Epithelial cell of esophagus (primary cell): ENCODE measurements at places on chromosomes 2 and 18.
A peak's percentile ranks its signal among the peaks of the same experiment; 100 is the strongest.

- DNase-seq, result no peak
These were observed 427.0 kb upstream of the TNP1 start for GRCh38 chr2:217286833-217287232.

- no peak for DNase-seq
These were observed 1.6 kb upstream of the KCNJ3 start for GRCh38 chr2:154696810-154697417.

GRCh38 chr2:41933585-41934320 lies 114.1 kb upstream of the PKDCC start:
- peak; percentile 58 for DNase-seq

DNA sequence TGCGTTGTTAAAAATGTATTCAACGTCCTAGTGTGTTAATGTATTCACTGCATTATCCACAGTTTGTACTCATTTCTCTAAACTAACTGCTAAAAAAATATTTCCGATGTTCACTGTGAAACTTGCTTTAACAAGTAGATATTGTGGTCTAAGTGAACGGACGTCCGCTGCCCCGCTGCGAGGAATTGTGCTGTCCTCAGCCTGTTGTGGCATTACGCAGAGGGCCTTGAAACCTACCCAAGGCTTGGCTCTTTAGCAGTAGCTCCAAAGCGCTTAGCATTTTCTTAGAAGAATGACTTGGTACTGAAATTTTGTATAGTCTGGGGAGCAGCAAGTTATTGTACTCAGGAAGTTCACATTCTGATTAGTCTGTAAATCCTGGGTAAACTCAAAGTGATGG lies 136.5 kb upstream of the SP5 start:
- DNase-seq, result no peak

DNA sequence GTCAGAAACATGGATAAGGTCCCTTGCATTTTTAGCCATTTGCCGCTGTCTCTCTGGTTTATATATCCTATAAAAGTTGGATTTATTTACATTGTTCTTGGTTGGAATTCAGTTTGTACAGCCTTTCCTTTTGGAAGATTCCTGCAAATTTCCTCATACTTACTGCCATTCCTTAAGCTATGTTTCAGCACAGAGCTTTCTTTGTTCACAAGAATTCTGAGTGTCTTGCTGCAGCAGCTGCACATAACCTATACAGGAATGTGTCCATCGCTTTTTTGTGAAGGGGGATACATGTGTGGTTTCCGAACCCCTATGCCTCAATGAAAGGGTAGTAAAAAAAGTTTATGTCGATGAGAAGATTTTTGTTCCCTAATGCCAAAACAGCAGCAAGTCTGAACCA lies 48.3 kb upstream of the CCDC68 start:
- DNase-seq, result no peak

- peak; percentile 73 for DNase-seq
These were observed 62.3 kb downstream of the SOWAHC start for GRCh38 chr2:109676346-109676902.

DNA sequence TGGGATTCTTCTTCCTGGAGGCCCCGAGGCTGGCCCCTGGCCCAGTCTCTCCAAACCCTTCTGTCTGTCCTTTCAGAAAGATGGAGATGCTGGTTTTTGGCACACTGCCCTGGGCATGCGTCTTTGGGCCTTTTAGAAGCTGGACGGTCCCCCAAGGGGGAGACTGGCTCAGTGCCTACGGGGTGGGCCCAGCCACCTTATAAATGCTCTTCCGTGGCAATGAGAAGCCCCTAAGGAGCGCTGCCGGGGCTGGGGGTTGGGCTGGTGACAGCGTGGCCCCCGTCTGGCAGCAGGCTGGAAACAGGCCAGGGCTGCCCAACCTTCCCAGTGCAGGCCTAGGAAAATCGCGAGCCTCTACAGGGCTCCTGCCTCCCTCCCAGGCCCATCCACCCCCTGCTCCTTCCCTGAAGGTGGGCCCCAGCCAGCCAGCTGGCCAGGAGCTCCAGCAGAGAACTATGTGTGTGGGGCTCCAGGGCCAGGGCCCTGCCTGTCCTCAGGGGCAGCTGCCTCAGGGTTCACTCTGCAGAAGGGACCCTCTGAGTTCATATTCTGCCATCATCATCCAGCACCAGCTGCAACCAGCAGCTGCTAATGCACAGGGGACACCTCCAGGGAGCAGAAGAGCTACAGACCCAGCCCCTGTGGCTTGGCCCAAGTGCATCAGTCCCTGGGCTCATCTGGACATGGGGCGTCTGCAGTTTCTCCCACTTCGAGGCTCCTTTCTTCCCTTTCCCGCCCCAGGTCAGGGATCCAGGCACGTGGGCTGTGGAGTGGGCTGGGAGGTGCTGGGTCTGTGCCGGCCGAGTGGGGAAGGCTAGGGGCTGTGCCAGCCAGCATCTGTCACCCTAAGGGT lies 107.6 kb upstream of the OTOS start:
- DNase-seq, result no peak

GRCh38 chr18:76345901-76346300 lies 149.1 kb downstream of the ZNF516 start:
- DNase-seq, result no peak

DNA sequence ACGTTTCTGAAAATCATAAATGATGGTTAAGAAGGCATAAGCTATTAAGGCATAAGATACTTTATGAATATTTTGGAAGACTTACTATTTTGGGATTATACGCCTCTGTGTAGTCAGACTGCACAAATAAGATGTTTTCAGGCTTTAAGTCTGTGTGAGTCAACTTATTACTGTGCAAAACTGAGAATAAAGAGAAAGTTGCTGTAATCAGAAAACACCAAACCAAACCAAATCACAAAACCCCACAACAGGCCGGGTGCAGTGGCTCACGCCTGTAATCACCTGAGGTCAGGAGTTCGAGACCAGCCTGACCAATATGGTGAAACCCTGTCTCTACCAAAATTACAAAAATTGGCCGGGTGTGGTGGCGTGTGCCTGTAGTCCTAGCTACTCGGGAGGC lies 7.7 kb downstream of the CLK1 start:
- no peak for DNase-seq

GRCh38 chr18:78813936-78814710 lies 165.5 kb upstream of the SALL3 start:
- no peak for DNase-seq

DNA sequence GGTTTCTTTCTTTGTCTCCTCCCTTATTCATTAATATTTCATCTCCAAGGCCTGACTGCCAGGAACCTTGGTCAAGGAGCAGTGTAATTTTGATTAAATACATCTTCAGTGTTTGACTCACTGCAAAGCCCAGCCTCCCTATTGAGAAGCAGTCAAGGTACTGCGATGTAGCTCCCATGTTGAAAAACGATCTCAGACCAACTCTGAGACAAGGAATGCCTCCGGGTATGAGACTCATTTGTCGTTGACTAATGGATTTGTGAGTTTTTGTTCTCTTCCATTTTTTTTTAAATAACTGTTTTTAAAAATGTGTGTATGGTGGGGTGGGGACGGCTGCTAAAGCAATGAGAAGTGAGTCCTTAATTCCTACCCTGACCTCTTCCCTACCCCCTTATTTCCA lies 361.6 kb downstream of the SOX11 start:
- no peak for DNase-seq

GRCh38 chr2:216139884-216140283 lies 30.7 kb downstream of the XRCC5 start:
- DNase-seq, result peak; percentile 35

GRCh38 chr2:64322433-64322832 lies 131.5 kb upstream of the LGALSL start:
- no peak for DNase-seq

DNA sequence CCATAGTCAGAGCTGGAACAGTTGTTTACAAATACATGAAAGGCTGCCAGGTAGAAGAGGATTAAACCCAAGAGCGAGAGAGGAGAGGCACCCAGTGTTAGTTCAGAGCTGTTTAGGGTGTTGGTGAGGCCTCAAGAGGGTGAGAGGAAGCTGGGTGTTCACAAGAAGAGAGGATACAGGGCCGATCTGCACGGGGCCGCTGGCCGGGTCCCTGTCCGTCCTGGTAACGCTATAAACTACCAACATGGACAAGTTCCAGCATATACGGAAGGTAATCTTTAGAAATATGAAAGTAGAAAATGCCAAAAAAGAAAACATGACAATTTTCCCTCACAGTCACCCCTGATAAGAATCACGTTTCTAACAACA lies 109.7 kb downstream of the TMEM18 start:
- DNase-seq, result no peak

DNA sequence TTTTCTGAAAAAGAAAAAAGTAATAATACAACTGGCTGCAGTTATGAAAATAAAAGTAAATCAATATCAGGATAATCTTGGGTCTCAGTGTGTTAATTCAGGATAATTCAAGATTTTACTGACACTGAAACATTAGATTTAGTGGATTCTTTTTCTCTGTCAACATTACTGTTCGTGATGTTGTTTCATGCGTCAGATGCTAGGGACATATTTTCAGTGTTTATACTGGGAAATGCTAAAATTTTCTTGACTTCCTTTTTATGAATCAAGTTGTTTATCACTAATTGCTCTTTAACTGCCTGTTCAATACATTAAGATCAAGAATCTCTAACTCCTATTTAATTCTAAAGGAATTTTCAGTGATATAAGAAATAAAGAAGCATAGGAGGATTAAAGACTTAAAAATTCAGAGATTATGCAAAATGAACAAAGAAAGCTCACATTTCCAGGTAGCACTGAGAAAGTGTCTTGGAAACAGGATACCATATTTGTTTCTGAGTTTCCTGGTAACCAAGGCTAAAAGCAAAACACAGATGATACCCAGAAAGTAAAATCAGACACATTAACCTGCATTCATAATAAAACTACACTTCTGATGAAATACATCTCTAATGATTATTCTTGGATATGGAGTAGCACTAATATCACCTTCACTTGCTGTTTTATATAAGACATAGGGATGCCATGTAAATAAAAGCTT lies 174.0 kb downstream of the ARL4C start:
- no peak for DNase-seq

- no peak for DNase-seq
These were observed 127.8 kb downstream of the TRIM43 start for GRCh38 chr2:95719473-95720060.

DNA sequence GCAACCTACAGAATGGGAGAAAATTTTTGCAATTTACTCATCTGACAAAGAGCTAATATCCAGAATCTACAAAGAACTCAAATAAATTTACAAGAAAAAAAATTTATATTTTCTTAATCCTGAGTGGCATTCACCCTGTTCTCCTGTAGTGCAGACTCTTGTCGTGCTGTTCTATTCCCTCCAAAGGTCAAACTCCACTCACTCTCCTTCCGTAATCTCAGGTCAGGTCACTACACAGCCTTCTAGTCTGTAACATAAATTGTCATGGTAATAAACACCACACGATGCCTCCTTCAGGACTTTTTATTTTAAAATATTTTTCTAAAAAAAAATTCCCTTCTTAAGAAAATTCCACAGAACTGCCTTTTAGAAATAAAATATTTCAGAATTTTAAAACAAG lies 417.9 kb upstream of the GCFC2 start:
- no peak for DNase-seq

GRCh38 chr2:216775043-216775453 lies 79.7 kb upstream of the IGFBP5 start:
- DNase-seq, result peak; percentile 69
